Activated CD4-positive, alpha-beta T cell treated with anti-CD3 and anti-CD28 coated beads, Interleukin-2, amount 50 U/mL, for 24 hours (primary cell): ENCODE measurements at places on chromosomes 3 and 15.

- DNase-seq: no peak
These were observed 479.9 kb downstream of the MAGI1 start for GRCh38 chr3:65558826-65559225.

DNA sequence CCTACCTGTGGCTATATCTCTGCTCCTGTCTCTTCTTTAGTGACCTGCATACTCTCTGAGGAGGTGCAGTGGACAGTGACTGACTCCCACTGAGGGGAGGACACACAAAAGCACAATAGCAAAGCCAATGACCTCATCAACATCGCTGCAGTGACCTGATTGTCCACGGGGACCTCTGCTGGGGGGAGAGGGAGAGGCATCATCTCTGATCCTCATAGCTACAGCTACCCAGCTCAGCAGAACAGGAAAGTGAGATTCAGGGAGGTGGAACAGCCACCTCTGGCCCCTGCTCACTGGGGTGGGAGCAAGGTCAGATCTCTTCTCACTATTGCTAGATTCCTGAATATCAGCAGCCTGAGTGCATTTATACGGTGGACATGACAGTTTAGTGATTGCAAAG, 179.2 kb downstream of the ATP10A start:
- no peak for DNase-seq

DNA sequence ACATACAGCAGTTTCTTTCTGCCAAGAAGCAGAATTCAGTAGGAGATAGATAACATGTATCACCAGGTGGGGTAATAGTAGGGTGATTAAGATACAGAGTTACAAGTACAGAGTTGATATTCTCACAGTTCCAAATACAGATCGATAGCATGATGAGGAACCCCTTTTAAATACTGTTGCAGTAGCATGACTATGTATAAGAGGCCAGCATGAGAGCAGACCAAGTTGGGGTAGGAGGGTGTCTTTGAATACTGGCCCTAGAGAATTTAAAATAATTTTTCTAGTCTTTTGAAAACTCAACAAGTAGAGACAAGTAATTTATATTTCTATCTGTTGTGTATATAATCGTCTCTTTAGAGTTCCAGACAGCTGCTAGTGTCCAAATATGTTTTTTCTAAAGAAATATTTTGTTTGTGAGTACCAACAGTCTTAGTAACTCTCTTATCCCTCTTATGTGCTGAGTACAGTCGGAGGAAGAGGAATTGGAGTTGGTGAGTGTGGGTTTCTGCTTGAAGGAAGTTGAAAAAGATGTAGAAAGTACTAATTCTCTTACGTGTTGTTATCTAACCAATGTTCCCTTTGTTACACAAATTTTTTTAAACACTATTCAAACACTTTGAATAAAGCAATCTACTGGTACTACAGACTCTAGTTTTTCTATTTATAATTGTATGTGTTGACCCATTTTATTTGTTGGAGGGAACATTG, 30.2 kb downstream of the LYSMD4 start:
- DNase-seq: no peak

GRCh38 chr3:170162630-170163029, 18.9 kb downstream of the PHC3 start:
- no peak for DNase-seq

GRCh38 chr3:34377961-34378360, 579.5 kb downstream of the PDCD6IP start:
- DNase-seq: no peak

GRCh38 chr3:69105320-69105719, 17.1 kb downstream of the LMOD3 start:
- no peak for DNase-seq

- no peak for DNase-seq
These were observed 36.5 kb upstream of the NPHP3 start for GRCh38 chr3:132758740-132759139.

DNA sequence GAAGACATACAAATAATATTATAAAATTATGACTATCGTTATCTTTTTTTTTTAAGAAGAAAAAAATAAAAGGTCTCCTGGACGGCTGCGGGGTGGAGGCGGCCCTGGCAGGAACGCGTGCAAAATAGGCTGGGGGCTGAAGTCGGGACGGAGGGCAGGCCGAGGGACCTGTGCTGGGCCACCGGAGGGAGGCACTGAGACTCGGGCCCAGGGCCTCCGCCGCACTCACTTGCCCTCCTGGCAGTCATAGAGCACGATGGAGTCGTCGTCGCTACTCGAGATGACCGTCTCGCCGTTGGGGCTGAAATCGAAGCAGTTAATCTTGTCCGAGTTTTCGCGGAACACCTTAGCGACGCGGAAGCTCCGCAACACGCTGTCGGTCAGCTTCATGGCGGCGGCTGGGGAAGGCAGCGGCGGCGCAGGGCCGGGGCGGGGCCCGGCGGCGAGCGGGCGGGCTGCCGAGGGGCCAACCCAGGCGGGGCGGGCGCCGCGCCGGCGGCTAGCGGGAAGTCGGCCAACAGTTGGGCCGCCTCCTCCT, 408 bp downstream of the WDR82 start:
- no peak for DNase-seq
